ENCODE measurements at places on chromosomes 13 and 19.

DNA sequence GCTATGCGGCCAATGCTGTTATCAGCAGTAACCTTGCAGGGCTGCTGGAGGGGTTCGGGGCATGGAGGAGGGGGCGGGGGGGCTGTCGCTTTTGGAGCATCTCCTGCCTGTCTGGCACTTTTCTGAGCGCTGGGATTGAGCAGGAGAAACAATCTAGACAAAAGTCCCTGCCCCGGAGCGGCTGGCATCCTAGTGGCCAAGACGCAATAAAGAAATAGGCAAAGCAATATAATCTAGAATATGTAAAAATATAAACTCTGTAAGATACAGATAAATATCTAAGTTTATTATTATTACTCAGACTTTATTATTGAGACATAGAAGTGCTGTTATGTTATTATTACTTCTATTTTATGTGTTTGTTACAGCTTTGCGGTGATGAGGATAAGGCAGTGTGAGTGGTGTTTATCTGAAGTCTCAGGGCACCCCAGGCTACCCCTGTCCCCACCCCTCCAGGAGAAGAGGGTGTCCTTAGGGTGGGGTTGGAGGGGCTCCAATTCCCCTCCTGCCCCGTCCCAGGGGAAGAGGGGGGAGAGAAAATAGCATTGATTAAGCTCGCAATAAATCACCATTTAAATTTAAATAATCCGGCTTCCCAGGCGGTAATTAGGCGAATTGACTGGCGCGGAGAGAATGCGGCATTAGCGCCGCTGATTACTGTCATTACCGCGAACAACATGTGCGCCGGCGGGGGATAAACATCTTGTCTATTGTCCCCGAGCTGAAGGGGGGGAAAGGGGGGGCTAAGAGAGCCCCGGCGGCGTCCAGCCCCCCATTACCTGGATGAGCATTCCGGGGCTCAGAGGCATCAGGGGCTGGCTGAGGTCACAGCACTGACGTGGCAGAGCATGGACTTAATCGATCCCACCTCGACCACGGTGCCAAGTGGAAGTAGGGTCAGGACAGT, 3.2 kb downstream of the NPAS1 start:
- no peak for DNase-seq

DNA sequence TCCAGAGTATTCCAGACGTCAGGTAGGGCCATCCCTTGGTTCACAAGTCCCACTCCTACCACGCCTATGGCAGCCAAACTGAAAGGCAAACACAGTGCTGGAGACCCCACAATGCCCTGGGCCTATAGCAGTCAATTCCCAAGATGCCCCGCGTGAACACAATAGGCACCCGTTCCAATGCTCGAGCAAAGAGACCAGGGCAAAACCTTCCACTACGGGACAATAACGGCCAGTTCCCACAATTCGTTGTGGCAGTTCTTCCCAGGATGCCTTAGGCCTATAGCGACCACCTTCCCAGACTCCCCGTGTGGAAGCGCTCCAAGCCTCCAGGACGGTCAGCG, 538 bp downstream of the ZNF428 start:
- peak; percentile 8 for DNase-seq

DNA sequence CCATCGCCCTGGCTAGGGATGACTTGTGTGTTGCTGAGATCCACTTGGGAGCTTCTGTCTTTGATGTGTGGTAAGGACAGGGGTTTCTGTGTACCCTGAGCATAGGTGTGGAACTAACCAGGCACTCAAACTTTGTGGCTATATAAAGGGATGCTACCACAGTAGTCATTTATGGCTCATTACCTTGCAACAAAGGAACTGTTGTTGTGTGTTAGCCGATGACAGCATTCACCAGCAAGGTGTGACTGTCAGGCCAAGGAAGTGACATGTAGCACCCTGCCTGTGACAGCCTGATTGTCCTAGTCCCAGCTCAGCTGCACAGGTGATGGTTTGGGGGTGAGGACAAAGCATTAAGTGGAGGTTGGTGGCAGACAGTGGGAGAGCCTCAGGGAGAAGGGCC, 73.6 kb downstream of the COG3 start:
- no peak for DNase-seq

DNA sequence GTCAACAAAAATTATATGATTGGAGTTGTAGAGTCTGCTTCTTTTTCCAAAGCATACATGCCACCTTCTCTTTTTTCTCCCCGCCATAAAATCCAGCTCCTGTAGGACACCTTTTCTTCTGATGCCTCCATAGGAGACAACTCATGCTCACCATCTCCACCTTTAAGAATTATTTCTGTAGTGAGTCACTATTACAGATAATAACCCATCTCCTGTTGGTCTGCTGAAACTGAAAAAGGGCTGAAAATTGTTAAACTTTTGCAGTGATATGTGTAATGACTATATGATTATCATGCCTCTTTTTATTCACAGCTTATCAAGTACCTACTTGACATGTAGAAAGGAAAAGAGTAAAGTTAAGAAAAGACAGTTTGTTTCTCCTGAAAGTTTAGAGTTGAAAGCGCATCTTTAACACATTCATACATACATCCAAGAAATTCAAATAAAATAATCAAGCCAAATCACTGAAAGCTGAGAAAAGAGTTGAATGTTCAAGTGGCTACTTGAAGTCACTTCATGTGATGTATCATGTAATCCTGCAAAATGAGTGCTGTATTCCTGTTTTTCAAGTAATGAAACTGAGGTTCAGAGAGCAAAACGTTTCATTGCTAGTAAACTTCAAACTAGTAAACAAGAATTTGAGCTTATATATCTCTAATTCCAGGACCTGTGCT, 35.5 kb upstream of the LPAR6 start:
- DNase-seq = no peak

GRCh38 chr13:35706281-35706680, 229.8 kb upstream of the MAB21L1 start:
- DNase-seq = no peak

DNA sequence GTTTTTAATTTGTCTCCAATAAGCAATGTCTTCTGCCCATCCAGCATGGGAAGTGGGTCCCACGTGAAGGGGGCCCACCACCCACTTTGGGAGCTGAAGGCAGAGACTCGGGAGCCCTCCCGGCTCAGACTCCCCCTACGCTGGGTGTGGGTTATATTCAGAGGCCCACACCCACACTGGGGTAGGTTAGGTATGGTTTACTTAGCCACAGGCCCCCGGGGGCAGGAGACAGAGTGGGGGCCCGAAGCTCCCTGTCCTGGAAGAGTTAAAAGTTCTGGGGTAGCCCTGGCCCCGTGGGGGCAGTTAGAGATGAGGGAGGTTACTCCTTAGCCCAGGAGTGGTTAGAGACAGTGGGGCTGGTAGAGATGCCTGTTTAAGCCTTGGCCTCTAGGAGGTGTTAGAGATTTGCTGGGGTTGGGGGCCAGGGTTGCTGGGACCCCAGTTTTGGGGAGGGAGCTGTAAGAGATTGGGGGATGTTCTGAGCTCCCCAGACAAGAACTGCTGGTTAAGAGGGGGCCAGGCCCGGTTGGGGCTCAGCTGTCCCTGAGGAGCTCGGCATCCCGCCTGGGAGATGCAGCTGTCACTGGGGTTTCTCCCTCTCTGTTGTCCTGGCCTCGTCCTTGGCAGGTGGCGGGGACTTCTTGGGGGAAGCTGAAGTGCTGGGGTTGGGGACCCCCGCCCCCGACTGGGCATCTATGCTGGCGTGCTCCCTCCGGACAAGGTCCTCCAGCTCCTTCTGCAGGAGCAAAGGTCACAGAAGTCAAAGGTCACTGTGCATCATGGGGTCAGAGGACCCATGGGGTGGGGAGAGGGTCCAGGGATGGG, 712 bp upstream of the RINL start:
- DNase-seq = no peak

- no peak for DNase-seq
These were observed 9.5 kb upstream of the MBNL2 start for GRCh38 chr13:97212601-97213040.

- no peak for DNase-seq
These were observed 253.0 kb downstream of the PCDH20 start for GRCh38 chr13:61162636-61163035.

- DNase-seq = no peak
These were observed at the start of gene GJB2 for GRCh38 chr13:20192836-20193161. Gene GJB2, minus strand, starts transcription at chr13:20192938. Its CDS starts 3,357 bp downstream, at chr13:20189581.

Data from activated CD8-positive, alpha-beta memory T cell treated with anti-CD3 and anti-CD28 coated beads for 4 hours (primary cell).